Putamen (tissue), 1 donor: ENCODE measurements at places on chromosomes 4 and X.

- DNase-seq = no peak
Observed at GRCh38 chrX:128035318-128035717, 16.9 kb downstream of the ACTRT1 start.

DNA sequence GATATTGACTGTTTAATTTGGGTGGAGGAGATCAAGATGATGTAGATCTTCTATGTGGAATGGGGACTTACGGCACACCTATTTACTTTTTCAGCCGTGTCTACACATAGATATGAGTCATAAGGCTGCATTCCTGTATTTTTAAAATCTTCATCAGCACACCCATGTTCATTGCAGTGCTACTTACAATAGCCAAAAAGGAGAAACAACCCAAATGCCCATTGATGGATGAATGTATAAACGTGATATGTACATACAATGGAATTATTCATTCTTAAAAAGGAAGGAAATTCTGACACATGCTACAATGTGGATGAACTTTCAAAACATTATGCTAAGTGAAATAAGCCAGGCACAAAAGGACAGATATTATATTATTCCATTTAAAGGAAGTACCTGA, 98.6 kb downstream of the AASDH start:
- DNase-seq = no peak

DNA sequence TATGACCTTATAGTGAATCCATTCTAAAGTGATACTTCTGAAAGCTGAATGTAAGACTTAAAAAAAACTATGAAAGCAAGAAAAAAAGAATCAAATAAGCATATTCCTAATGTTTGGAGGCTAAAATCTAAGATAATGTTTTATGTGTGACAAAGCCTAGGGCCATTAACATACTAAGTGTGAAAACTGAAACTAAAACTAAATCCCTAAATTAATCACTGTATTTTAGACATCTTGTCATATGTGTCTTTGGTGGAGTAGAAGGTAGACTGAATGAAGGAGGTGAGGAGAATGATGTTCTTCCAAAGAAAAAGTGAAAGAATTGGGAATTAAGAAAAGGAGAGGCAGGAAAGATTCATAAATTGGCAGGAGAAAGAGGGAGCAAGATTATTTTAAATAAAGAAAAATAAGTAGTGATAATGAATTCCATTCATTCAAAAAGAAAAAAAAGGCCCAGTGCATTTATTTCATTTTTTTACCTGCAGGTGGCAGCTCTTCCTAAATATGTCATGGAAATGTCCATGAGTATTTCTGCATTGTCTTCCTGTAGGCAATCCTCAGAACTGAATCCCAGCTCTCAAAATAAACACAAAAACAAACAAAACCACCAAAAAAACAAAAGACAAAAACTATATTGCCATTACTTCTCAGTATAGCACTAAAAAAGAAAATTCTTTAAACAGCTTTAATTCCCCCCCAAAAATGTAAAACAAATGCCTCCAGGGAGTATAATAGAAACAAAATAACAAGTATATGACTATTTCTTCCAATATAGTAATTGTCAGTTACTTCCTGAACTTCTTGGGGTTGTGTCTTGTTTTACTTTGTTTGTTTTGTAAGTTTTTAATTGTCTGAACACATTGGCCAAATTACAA, 17.0 kb upstream of the AP1AR start:
- DNase-seq = no peak

DNA sequence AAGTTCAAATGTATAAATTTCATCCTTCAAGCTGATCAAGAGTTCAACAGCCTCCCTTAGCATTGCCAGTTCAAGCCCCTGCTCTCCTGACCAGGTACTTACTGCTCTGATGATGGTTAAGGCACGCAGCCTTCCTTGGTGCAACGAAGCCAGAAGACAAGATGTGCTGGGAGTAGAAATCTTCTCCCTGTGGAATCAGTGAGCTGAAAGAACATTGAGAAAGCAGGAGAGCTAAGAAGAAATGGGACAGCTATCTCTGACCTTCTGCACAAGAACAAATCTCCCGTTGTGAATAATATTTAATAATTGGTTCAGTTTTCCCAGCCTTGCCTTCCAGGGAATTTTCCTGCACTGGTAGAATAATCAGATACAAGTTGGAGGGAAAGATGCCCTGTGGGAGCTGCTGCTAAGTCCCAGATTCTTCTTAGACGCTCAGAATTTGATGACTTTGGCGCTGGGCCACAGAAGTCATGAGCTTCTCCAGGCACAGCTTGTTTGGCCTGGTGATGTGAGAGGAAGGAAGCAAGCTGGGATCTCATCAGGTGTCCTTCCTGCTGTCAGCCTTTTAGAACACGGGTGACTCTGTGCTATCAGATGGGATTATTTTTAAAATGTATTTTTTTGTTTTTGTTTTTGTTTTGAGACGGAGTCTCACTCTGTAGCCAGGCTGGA, 77.8 kb downstream of the CD38 start:
- peak; percentile 25 for DNase-seq

DNA sequence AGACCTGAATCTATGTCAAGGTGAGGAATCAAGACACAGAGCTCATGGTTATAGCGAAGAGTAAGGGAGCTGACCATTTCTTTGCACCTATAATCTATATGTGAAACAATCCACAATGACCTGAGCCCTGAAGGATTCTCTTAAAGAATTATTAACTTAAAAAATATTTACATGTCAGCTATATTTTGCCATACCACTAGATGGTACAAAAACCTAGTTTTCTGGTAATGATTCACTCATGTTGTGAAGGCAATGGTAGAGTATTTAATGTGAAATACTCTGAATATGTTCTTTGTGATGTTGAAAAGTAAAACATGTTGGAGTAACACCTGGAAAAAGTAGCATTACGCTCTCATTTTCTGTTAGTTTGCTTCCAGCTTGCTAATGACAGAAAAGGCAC, 40.0 kb downstream of the VGLL1 start:
- no peak for DNase-seq

DNA sequence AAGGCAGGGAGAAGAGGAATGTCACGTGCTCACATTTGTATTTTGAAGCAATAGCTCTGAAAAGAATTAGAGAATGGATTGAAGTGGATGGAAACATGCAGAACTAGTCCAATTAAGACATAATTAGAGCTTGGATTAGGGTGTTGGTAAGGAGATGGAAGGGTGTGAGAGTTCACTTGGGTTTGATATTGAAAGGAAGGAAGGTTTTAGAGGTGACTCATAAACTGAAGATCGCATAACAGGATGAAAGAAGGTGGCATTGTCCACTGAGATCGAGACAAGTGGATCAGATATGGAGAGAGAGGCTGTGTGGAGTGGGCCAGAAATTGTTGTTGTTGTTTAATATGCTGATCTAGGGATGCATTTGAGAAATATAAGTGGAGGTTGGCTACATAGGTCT, 244.0 kb upstream of the SMIM31 start:
- DNase-seq = no peak

- DNase-seq = no peak
Observed at GRCh38 chr4:25667931-25668557, 12.4 kb downstream of the SLC34A2 start.

DNA sequence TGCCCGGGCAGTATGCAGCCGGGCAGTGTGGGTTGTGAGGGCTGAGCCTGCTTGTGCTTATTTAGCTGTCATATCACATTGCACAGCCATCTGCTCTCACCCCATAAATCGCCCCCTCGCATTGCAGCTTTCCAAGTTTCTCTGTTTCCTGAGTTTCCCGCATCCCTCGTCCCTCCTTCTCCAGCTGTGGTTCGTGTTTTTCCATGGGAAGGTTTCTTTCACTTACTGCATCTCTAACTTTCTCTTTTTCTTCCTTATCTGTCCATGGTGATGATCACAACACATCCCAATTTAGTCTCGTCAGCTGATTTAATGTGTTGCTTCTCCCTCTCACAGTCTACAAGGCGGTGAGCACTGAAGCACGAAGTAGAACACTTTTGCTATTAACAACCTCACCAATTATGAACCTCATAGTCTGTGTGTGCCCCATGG, 118.1 kb downstream of the ENPP6 start:
- no peak for DNase-seq

- no peak for DNase-seq
Observed at GRCh38 chr4:187139141-187139540, 415.5 kb upstream of the FAT1 start.

DNA sequence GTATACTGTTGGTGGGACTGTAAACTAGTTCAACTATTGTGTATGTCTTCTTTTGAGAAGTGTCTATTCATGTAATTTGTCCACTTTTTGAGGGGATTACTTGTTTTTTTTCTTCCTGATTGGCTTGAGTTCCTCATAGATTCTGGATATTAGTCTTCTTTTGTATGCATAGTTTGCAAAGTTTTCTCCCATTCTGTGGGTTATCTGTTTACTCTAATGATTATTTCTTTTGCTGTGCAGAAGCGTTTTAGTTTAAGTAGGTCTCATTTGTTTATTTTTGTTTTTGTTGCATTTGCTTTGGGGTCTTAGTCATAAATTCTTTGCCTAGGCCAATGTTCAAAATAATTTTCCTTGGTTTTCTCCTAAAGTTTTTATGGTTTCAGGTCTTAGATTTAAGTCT, 26.6 kb upstream of the ANTXR2 start:
- DNase-seq = no peak

GRCh38 chr4:159719531-159719930, 616.7 kb downstream of the RAPGEF2 start:
- no peak for DNase-seq

DNA sequence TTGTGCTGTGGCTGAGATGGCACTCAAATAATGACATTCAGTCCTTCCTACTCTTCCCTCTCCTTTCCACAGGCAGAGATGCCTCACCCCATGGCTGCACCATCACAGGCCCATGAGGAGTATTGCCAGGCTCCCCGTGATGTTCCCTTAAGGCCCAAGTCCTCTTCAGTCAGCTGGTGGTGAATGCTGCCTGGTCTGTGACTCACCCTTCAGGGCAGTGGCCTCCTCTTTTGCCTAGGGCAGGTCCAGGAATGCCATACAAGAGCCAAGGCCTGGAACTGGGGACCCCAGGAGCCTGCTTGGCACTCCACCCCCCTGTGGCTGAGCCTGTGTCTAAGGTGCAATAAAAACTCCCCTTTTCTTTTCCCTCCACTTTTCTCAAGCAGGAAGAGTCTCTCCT, 144.2 kb upstream of the GEMIN8 start:
- DNase-seq = no peak

DNA sequence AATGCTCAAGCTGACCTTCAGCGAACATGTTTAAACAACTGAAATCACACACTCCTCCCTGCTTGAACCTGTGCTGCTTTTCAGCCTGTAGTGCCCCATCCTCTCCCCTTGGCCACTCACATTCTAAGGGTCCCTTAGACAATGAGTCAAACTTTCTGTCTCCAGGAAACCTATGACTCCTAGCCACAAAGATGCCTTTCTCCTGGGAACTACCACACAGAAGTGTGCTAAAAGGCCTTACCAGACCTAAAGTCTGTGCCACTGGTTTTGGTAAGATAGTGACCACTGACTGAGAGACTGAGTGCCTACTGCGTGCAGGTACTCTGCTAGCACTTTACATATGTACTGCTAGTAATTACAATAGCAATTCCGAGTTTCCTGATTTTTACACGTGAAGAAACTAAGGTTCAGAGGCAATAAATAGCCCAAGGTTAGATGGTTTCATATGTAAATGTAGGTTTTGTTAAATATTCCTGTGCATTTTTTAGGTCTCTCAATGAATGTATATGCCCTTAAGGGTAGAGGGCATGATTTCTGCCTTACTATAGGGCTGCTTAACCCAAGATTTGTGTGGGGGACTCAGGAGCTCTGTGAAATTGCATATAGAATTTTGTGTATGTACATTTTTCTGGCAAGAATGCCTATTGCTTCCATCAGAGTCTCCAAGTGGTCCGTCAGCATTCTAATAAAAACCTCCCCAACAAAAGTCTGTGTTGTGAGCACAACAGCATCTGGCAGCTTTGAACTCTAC, 71.1 kb downstream of the NSG1 start:
- no peak for DNase-seq

- no peak for DNase-seq
Observed at GRCh38 chrX:46072372-46072771, 472.8 kb downstream of the ZNF674 start.

GRCh38 chrX:103628386-103629317, at the start of gene TCEAL1:
Gene TCEAL1 (plus strand): TSS chrX:103628975. CDS start chrX:103629917, 942 bp downstream.
- DNase-seq = peak; percentile 68

- DNase-seq = no peak
Observed at GRCh38 chr4:95541889-95542607, 6.7 kb downstream of the UNC5C start.

DNA sequence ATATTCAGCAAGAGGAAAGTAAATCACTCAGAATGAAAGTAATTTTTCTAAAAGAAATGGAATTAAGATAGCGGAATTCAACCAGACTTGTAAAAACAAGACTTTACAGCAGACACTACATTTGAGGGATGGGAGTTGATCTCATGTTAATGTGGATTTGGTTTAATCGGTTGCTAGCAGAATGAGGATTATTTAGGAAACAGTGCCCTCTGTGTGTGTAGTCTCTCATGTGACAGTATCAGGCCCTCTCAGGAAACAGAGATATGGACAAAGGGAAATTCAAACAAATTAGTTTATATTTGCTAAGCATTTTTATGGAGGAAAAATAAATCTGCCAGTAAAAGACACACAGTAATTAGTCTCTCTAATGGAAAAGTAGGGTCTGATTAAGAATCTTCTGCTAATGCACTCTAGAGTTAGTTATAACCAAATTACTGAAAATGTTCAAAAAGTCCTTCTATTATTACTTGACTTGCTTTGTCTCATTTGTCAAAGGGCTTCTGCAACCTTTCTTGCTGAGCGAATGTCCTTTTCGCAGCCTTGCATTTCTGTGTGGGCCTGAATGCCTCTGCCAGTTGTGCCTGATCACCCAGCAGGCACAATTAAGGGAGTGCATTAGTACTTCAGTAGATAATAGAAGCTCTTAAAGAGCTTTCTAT, 1282.3 kb upstream of the TENM3 start:
- no peak for DNase-seq

- DNase-seq = no peak
Observed at GRCh38 chrX:8783097-8783713, 18.0 kb downstream of the FAM9A start.

DNA sequence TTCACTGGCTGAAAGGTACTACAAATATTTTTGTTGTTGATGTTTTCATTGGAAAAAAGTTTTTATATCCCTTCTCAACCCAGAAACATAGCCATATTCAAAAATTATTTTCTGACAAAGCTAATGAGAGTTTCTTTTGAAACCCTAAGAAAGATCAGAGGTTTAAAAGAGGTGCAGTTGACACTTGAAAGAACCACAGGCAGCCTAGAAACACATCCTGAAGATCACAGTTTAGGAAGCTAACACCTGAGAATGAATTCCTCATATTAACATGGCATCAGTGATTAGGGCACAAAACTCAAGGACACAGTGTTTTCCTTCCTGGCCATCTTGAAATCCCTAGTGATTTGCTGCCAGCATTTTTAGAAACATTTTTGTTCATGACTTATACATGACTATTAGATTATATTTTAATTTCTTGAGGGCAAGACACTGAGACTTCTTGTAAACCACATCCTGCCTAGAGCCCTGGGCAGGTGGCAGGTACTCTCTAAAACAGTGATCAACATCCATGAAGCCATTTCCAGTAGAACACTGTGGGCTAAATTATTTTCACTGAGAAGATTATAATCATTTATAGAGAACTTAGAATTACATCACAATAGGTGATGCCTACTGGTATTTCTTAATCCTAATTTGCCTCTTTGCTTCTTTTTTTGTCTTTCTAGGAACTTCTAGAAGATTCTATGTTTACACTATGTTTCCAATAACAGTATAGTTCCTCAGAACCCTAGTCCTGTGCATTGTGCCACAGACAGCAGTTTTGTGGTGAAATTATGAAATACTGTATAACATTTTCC, 80.0 kb downstream of the ARSJ start:
- no peak for DNase-seq

- DNase-seq = peak; percentile 41
Observed at GRCh38 chr4:54332542-54332941, 103.4 kb downstream of the PDGFRA start.
